ENCODE measurements at places on chromosomes 16 and 17.

GRCh38 chr17:2058586-2059546 lies 4.0 kb downstream of the HIC1 start:
- DNase-seq = peak; percentile 73

DNA sequence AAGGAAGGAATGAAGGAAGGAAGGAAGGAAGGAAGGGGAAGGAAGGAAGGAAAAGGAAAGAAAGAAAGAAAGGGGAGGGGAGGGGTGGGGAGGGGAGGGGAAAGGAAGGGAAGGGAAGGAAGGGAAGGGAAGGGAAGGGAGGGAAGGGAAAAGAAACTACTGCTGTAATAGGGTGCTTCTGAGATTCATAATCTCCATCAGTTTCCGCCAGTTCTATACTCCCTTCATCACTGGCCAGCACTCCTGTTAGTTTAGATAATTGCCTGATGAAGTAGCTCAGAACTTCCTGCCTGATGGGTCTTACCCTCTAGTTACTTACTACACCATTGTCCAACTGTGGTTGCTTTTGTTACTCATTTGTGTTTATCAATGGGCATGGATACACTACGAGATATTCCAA lies 2.0 kb upstream of the KRTAP9-6 start:
- no peak for DNase-seq

DNA sequence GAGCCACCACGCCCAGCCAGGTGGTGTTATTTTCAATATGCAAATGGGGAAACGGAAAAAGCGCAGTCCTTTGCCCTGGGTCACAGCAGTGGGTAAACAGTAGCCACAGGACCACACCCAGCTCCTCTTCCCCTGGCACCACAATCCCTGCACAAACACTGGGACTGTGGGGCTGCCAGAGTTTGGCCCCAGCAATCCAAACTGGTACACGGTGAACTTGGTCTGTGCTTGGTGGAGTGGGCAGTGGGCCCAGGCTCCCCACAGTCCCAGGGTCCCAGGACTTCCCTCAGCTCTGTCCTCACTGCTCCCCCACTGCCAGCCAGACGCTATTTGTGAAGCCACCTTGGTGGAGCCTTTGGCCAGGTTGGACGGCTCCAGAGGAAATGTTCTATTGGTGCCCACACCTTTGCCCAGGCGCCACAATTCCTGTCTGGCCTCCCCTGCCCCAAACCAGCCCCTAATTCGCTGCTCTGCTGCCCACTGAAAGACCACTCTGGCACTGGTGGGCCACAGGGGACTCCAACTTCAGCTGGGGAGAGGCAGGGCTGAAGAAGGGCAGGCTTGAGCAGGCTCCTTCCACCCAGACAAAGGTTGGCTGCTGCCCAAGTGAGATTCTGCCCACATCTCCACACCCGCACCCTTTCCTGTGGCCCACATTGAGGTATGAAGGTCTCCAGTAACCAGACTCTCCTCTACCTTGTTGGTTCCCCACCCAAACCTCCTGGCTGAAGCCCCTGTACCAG lies 2.1 kb downstream of the CHAD start:
- DNase-seq = no peak

DNA sequence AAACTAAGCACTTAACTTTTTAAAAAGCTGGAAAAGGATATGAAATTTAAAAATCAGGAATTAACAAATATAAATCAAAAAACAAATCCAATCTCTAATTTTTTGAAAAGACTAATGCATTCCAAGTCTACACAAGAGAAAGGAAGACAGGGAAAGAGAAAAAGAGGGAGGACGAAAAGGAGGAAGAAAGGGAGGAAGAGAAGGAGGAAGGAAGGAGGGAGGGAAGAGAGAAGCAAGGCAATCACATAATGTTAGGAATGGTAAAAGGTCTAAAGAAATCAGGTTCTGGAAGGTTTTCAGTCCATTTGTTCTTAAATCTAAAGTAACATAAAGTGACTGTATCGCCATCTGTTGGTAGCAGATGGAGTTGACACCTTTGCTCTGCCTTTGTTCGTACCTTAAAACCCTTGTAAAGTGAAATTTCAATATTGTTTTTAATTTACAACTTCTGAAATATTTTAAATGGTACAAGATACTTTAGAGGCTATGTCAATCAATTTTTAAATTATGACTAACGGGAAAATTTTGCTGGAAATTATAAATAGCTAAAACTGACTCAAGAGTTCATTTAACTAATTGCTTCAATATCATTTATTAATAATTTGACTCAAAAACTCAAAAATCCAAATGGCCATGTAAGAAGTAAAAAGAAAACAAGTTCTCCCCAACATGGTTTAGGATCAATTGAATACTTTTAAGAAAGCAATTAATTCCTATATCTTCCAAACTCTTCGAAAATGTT lies 20.4 kb upstream of the CDYL2 start:
- peak; percentile 73 for DNase-seq

DNA sequence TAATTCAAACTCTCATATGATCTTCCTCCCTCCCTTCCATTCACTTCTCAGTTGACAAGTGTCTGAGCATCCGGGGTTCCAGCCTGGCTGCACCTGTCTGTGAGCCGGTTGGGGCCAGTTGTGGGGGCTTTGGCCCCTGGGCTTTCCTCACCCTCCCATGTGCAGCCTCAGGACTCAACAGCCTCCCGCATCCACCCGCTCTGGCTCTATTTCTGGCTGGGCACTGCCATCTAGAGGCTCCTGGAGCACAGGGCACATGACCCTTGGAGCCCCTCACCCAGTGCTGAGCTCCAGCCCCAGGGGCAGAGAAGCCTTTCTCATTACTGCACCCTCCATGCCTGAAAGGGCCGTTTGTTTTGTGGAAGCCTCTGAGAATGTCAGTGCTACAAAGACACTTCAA lies 43.3 kb downstream of the HAPSTR1 start:
- DNase-seq = peak; percentile 66

Measured in testis (tissue), 5 donors.